Neural progenitor cell (in vitro differentiated cells): ENCODE measurements at places on chromosomes 2 and 18.

- no peak for DNase-seq
Measured at GRCh38 chr18:34795070-34795732, 85.1 kb downstream of the DTNA start.

- DNase-seq = no peak
Measured at GRCh38 chr18:40437517-40437916, 1517.5 kb upstream of the PIK3C3 start.

DNA sequence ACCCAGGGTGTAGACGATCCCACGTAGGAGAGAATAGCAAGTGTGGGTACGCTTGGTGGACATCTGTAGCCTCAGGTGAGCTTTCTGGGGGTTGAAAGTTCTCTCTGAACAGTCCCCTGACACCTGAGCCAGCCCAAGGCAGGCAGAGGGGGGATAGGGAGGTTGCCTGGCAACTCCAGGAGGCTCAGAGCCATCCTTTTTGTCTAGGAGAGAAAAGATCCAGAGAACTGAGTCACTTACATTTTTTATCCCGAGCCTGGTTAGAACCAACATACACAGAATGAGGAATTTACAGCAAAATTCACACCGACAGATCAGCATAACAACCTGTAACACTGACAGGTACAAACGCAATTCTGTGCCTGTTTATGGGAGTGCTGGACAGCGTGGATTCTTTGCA is 113.2 kb downstream of the SH3BP4 start:
- DNase-seq = peak; percentile 44

DNA sequence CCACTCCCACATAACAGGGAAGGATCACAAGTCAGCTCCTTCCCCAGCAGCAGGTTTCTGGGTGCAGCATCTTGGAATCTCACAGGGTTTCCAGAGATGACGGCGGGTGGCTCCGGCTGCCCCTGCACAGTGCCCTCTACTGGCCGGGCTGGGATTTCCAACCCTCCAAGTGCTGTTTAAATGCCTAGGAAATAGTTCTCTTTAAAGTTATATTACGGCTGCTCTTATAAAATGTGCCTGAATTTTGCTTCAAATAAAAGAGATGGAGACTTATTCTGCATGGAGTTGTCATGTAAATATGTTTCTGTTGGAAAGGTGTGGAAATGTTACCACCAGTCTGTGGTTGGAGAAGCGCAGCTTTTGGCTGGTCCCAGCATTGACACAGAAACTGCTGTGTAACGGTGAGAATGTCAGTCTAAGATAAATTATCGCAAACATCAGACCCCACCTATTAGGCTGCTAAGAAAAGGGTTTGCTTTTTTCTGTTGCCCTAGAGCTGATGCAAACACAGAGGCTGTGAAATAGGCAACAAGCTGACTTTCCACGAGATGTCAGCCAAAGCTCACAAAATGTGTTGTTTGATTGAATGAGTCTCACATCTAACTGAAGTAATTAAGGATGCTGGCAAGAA is 3.3 kb upstream of the HJURP start:
- DNase-seq = peak; percentile 35

DNA sequence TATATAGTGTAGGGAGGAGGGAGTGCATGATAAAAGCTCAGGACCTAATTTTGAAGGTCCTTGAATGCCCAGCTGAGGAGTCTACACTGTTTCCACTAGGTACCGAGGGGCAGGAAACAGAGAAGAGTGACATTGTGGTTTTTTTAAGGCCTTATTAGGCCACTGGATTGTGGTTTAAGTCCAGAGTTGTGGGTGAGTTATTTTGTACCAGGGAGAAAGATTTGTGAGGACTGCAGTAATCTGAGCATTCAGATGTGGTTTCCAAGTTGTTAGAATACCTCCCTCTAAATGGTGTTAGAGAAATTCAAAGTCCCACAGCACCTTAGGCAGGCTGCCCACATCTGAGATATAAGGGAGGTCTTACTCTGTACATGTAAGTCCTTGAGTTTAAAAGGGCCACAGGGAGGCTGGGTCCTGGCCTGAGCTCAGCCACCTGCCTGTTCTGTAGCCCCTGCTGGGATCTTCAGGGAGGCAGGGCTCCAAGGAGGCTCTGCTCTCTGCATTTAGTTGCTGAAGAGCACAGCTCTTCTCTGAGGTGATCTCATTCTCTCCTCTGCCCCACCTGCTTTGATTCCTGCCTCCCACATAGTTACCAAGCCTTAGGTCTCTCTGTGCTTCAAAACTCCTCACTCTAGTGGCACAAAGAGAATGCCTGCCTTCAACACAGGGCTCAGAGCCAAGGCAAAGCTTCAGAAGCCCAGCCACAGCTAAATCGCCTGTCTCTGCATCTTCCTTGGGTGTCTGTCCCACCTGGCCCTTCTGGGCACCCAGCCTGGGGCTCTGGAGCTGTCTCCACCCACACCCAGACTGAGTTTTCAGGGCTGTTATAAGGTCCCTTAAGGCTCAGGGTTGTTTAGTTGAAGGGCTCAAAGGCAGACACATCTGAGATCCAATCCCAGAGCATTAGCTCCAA is 88.1 kb downstream of the VSNL1 start:
- DNase-seq = no peak

DNA sequence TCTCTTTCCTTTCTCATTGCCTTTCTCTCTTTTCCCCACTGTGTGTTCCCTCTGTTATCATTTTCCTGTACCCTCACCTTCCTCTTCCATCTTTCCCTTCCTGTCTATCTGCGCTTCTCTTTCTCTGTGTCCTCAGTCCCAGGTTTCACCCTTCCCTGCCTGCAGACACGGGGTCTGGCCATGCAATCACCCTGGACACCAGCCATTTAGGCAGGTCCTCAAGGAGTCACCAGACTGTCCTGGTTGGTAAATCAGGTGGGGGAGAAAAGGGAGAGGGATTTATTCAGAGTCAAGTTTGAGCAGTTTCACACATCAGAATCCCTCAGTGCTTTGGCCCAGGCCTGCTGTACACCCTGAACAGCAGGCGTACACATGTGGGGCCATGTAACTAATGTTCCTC is 169.3 kb downstream of the ANKRD30B start:
- DNase-seq = no peak

- DNase-seq = no peak
Measured at GRCh38 chr2:162821176-162821575, 17.4 kb downstream of the KCNH7 start.

DNA sequence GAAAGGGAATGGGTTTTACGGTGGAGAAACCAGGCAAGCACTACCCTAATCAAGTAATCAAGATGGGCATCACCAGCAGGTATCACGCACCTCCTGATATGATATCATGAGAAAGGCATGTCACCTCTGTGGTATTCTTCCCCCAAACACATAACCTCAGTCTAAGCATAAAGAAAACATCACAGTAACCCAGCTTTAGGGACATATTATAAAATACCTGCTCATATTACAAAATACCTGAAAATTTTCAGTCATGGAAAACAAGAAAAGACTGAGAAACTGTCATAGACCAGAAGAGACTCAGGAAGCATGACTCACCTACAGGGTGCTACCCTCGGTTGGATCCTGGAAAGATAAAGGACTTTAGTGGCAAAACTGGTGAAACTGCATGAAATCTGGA is 30.5 kb downstream of the GCKR start:
- no peak for DNase-seq
